Stimulated activated CD8-positive, alpha-beta memory T cell treated with anti-CD3 and anti-CD28 coated beads, Interleukin-7, amount 100 ng/mL, for 1 hour (primary cell): ENCODE measurements at places on chromosomes 4 and X.

DNA sequence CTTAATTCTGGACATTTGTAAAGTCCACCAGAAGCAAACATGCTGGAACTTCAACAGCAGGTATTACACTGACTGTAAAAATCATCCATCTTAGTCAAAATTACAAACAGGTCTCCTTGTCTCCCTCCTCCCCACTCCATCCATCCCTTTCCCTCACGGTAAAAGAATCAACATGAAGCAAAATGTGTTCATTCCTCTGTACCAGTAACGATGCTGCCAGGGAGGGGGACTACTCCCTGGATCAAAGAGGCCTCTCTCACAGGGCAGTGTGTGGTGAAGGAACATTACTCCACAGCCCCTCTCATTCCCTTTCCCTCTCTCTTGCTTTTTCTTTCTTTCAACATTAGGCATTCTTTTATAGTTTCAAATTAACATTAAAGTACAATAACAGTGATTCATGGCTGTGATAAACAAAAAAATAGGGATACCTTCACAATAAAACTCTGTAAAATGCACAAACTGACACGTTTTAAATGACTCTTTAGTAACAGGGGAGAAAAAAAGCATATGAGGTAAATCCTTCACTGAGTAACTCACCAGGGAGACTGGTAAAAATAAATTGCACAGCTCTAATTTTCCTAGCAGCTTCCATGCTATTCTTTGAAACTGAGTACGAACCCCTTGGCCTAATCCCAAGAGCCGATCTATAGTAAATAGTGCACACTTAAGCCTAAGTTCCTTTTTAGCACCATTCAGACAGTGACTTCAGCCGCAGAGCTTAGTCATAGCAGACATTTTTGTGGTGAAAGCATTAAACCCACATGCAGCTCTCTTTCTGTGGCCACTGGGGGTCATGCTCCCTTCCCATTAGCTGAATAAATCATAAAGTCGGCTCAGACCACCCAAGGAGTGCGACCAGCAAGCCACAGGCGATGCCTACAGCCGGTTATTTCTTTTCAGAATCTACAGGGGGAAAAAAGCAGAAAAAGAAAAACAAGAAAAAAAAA, 215.6 kb upstream of the GYPA start:
- no peak for DNase-seq

- DNase-seq, result no peak
Measured at GRCh38 chr4:176433983-176434382, 114.2 kb downstream of the SPCS3 start.

GRCh38 chrX:108699368-108699767, 37.0 kb downstream of the IRS4 start:
- DNase-seq, result no peak

GRCh38 chr4:135244696-135245095, 1043.1 kb upstream of the PABPC4L start:
- no peak for DNase-seq

DNA sequence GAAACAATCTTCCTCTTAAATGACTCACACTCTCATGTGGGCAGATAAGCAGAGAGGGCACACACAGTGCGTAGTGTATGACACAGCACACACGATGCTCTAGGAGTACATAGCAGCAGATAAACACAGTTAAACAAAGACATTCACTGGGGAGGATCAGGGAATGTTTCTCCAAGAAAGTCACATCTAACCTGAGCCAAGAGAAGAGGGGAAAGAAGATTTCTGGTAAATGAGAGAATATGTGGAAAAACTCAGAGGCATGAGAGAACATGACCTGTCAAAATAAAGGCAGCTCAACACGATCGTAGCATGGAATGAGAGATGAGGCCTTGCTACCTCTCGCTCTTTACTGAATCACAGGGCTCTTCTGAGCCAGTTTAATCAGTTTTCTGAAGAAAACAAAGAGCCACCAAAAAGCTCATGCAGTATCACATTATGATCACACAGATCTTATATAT, 251.0 kb downstream of the ANK2 start:
- no peak for DNase-seq

DNA sequence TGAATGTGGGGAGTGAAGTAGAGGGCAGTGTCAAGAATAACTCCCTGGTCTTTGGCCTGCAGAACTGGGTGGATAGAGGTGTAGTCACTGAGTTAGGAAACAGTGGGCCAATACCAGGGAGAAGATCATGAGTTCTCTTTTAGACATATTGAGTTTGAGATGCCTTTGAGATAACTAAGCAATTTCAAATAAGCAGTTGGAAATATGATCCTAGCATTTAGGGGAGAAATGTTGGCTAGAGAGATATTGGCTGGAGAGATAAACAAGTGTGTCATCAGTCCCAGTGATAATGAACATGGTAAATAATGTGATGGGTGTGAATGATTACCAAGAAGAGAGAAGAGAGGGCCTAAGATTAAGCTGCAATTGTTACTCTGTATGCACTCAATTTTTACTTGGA, 95.3 kb upstream of the HPRT1 start:
- DNase-seq, result no peak
